ENCODE measurements at places on chromosomes 16 and 17.

- DNase-seq = no peak
These were observed 22.6 kb upstream of the WDR45B start for GRCh38 chr17:82670661-82671450.

GRCh38 chr17:32157225-32157624 is 14.9 kb downstream of the RHOT1 start:
- DNase-seq = no peak

- no peak for DNase-seq
These were observed 14.8 kb upstream of the GPATCH8 start for GRCh38 chr17:44518032-44518431.

DNA sequence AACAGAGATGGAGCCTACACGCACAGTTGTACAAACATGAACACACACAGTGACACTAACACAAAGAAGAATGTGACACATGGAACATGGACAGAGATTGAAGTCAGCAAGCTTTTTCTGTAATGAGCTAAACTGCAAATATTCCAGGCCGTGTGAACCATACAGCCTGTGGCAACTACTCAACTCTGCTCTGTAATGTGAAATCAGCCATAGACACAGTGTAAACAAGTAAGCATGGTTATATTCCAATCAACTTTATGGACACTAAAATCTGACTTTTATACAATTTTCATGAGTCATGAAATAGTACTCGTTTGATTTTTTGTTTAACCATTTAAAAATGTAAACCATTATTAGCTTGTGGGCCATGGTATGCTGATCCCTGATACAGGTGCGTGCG is 120.2 kb downstream of the SMG6 start:
- no peak for DNase-seq

GRCh38 chr17:8940866-8941471 is 24.5 kb downstream of the PIK3R5 start:
- DNase-seq = no peak

- DNase-seq = no peak
These were observed 3.3 kb upstream of the RIPOR1 start for GRCh38 chr16:67525176-67525860.

DNA sequence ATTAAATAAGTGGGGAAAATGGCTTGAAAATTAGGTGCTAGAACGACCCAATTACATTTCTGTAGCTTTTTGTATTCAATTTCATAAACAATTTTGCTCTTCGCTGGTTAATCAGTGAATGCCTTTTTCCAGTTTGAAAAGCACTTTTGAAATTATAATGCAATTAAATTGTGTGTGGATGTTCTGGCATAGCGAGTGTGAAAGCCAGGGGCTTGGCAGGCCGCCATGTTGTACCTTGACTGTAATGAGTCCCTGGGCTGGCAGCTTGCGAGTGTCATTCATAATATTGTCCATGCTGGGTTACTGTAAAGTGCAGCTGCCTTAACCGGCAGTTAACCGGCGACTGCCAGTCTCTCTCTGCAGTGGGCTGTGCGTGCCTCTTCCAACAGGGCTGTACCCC is 177.8 kb downstream of the CCDC182 start:
- no peak for DNase-seq

- no peak for DNase-seq
These were observed 299.3 kb upstream of the XYLT1 start for GRCh38 chr16:17770104-17770503.

- DNase-seq = no peak
These were observed 21.5 kb downstream of the NLRP1 start for GRCh38 chr17:5562661-5563360.

GRCh38 chr17:2943981-2944380 is 119.4 kb downstream of the OR1D5 start:
- DNase-seq = no peak

GRCh38 chr16:320206-320605 is 32.3 kb downstream of the AXIN1 start:
- DNase-seq = no peak

DNA sequence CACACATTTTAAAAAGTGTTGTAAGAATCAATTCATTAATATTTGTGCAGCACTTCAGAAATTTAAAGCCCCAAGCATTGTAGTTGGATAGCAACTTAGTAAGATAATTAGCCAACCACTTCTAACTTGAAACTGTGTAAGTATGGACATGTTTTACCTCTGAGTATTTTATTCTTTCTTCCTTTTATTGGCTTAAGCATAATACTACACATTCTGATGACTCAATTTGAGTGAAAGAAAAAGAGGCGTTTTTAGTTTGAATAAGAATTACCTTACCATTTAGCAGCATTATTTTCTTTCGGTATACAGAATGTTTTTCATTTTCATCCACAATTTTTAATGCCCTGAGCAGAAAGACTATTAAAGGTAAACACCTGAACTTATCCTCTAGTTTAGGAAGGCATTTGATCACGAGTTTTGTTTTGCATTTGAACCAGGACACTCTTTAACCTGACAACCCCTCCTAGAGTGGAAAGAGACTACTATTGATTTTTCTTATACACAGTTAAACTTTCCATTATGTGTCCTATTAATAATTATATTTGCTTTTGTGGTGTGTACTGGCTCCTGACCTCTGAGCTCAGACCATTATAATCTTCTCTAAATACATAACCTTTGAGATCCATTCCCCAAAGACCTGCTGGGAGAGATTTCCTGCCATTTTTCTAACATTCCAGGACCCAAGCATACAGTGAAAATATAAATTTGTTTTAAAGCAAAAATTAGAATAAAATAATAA is 9.2 kb downstream of the NACA2 start:
- no peak for DNase-seq

DNA sequence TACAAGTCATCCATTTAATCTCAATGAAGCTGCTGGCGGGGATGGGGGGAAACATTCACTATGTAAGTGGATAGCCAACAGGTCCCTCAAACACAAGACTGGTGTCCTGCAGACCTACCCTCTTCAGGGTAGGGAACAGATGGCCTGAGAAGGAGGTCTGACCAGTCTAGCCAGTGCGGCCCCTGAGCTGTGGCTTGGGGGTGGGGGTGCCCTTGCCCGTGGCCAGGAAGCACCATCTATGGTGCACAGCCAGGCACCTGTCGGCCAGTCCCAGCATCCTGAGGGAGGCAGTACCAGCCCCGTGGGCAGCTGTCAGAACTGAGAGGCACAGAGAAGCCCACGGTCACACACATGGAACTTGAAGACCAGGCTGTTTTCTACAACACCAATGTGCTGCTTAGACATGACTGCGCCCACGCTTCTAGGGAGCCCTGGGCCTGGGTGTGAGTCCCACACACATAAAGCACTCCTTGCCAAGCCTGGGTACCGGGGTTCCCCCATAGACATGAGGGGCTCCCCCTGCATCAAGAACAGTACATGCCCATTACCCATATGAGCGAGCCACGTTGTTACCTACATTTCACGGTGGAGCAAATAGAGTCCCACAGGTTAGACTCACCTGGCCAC is 40.9 kb downstream of the RMI2 start:
- DNase-seq = no peak

GRCh38 chr17:57597531-57598453 is 147.3 kb downstream of the CCDC182 start:
- DNase-seq = no peak

Data from stimulated activated CD4-positive, alpha-beta T cell treated with anti-CD3 and anti-CD28 coated beads, TNF-alpha, amount 100 ng/mL, for 1 hour (primary cell).